ELR (cell line): ENCODE measurements at places on chromosomes 3 and 15.

GRCh38 chr15:38809621-38810020 lies 245.0 kb upstream of the RASGRP1 start:
- no peak for DNase-seq

DNA sequence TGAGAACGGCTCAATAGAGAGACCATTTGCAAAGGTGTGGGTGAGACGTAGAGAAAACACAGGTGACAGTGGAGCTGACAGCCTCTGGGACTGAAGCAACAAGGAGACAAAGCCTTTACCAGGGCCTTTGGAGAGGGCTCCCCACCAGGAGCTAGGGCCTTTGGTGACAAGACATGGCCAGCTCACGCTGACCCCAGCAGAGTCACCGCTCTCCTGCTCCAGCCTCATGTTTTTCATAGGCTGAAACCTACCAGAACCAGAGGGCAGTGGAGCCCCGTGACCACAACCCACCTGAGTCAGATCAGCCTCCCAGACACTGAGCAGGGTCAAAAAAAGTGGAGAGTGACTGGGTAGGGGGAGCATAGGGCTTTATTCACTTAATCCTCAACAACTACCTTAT lies 214.7 kb downstream of the SHQ1 start:
- DNase-seq: peak; percentile 26

DNA sequence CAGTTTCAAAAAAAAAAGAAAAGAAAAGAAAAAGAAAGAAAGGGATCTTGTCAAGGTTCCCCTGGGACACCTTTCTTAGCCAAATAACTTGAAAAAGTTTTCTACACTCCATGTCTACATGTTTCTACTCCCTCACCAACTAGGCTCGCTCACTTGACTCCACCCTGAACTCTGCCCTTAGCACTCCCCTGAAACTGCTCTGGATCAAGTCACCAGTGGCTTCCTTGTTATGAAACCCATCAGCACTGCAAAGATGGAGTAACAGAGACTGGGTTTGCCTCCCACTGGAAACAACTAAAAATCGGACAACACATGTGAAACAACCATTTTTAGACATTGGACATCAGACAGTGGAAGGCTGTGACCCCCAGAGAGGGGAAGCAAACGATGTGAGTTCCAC lies 36.8 kb downstream of the TMEM40 start:
- no peak for DNase-seq

DNA sequence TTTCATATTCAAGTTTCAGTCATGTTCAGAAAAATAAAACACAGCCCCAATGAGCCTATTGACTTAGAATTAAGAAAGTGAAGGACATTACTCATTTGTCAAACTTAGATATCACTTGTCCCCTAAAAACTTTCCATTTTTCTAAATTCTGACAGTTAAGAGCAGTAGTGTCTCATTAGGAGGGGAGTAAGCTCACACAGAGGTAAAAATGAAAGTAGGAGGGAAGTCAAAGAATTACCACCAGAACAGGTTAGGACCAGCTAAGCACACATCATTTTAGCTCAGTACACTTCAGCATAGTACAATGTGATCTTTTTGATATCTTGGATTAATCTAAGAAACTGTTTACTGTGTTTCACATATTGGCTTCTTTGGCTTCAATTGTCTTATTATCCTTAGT lies 64.3 kb downstream of the OSTN start:
- DNase-seq: no peak

DNA sequence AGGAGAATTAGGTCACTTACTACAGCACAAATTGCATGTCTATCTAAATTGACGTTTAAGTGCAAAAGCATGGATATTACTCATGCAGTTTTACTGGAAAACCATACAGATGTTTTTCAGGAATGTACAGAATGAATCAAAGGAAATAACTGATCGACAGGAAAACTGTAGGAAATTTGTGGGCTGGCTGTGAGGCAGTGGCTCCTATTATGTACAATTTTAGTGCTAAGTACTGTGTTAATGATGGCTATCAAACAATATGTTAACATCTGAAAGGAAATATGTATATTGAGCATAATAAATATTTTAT lies 6.9 kb downstream of the NUDT16 start:
- DNase-seq: peak; percentile 26

GRCh38 chr3:110165370-110165743 lies 828.0 kb upstream of the DPPA4 start:
- DNase-seq: no peak

- no peak for DNase-seq
These were observed 286.0 kb downstream of the CACNA2D3 start for GRCh38 chr3:54408328-54408727.

- DNase-seq: peak; percentile 60
These were observed 58.0 kb downstream of the CMTM8 start for GRCh38 chr3:32296251-32297204.

DNA sequence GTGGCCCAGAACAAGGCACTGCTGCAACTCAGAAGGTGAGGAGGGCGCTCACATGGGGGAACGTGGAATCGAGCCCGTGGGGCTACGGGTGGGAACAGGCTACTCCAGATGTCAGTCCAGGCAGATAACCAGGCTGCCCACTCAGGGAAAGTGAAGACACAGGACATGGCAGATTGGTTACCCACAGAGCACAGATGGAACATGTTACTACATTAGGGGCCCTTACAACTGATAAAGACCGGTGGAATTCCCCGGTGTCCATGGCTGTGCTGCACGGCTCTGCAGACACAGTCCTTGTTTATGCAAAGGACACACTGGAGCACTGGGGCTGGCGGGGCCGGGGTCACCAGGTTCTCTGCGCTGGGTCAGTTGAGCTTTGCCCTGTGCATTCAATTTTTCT lies 36.9 kb downstream of the PCSK6 start:
- DNase-seq: no peak

GRCh38 chr15:41792000-41792637 lies 17.8 kb downstream of the MAPKBP1 start:
- DNase-seq: no peak

- DNase-seq: no peak
These were observed 46.0 kb downstream of the RAB11A start for GRCh38 chr15:65914981-65915925.

DNA sequence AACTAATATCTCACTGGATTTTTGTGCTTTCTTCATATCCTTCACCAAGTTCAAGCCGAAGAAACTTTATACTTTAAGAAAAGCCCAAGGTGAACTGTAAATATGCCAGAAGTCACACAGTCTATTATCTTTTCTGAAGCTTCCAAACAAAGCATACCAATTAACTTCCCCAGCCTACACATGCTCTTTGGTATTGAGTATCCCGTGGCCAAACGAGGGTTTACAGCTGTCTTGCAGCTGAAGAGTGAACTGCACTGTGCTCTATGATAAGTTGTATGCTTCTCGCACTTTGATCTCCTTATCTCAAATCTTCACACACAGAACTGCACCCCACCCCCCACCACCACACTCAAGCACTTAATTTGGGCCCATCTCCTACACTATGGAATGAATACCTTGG lies 215.6 kb upstream of the VEPH1 start:
- no peak for DNase-seq

DNA sequence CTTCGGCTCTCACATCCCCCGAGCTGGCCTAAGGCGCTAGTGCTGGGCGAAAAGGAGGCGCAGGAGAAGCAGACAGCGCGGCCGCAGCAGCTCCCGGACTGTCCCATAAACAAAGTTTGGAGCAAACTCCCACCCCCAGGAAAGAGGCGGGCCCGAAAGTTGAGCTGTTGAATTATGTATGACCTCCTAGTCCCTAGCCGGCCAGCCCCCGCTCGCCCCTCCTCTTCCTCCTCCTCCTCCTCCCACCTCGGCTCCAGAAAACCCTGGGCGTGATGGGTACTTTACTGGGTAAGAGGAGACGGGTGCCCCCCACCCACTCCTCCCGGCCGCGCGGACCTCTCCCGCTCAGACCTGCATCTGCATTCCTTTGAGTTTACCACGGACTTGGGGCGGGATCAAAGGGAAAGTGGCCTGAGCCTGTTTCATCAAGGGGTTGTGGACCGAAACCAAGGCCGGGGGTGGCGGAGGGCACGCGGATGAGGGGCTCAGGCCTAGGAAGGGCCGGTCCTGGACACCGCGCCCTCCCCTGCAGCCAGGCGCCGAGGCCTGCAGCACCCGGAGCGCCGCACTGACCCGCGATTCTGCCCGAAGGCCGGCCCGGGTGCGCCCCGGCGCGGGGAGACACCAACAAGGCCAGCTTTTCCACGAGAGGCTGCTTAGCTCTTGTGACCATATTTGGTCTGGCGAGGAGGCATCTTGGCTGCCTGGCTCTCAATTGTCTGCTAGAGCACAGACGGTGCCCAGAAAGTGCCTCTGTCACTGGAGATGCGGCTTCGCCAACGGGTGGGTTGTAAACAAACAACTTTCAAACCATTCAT lies at the start of gene WWTR1:
TSS of gene WWTR1 (minus strand) at position 100 of the 818 bp plus-strand sequence. CDS start 719 bp downstream, outside the sequence.
- peak; percentile 97 for DNase-seq

DNA sequence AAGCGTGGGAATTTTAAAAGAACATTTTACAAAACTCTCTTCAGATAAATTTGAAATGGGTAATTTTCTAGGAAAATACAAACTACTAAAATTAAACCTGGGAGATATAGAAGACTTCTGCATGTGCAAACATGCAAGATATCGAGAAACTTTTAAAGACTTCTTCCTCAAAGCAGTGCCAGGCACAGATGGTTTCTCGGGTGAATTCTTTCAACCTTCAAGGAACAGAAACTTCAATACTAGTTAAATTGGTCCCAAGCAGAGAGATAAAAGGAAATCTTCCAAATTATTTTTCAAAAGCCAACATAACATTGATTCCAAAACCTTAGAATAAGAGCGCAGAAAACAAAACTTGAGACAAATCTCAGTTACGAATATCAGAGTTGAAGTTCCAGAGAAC lies 732.7 kb downstream of the PDCD6IP start:
- no peak for DNase-seq

GRCh38 chr15:29289173-29289572 lies 19.6 kb upstream of the NSMCE3 start:
- no peak for DNase-seq

GRCh38 chr3:177483182-177483967 lies 286.1 kb upstream of the TBL1XR1 start:
- peak; percentile 30 for DNase-seq

DNA sequence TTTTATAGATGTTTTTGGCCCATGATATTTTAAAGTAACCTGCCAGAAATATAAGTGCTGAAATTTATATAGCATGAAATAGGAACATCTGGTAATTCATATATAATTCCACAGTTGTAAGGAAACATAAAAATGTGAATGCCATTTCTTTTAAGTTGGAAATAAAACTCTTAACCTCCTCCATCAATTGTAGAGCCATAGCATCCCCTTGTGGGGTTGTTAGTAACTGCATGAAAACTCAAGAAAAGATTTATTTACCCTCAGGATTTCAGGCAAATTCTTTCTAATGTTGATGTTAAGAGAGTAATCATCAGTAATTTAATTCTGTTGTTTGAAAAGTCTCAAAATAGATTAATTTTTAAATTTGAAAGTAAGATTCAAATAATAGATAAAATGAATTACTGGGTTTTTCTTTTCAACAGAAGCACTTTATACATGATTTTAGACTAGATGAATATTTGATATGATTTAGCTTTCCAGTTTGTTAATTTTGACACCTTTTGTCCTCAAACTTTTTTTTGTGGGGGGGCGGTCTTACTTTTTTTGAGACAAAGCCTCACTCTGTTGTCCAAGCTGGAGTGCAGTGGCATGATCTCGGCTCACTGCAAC lies 74.7 kb downstream of the RASA2 start:
- peak; percentile 78 for DNase-seq
